ENCODE measurements at places on chromosomes 2 and 18.

- DNase-seq: no peak
Measured at GRCh38 chr18:37527395-37527794, 38.2 kb downstream of the CELF4 start.

- DNase-seq: no peak
Measured at GRCh38 chr2:9108210-9108967, 98.2 kb upstream of the ASAP2 start.

DNA sequence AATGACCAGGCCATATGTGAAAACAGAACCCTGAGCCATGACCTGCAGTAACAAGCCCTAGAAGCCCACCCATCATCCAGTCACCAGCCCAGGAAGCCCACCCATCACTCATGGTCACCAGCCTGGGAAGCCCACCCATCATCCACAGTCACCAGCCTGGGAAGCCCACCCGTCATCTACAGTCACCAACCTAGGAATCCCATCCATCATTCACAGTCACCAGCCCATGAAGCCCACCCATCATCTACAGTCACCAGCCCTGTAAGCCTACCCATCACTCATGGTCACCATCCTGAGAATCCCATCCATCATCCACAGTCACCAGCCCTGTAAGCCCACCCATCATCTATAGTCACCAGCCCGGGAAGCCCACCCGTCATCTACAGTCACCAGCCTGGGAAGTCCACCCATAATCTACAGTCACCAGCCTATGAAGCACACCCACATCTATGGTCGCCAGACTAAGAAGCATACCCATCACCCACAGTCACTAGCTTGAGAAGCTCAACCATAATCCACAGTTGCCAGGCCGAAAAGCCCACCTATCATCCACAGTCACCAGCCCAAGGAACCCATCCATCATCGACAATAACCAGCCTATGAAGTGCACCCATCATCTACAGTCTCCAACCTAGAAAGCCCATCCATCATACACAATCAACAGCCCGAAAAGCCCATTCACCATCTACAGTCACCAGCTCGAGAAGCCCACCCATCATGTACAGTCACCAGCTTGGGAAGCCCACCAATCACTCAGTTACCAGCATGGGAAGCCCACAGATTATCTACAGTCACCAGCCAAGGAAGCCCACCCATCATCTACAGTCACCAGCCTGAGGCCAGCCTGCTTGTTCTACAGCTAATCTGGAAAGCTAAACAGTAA is 91.9 kb downstream of the TWIST2 start:
- DNase-seq: no peak

GRCh38 chr2:159187106-159187505 is 99.4 kb downstream of the WDSUB1 start:
- no peak for DNase-seq

DNA sequence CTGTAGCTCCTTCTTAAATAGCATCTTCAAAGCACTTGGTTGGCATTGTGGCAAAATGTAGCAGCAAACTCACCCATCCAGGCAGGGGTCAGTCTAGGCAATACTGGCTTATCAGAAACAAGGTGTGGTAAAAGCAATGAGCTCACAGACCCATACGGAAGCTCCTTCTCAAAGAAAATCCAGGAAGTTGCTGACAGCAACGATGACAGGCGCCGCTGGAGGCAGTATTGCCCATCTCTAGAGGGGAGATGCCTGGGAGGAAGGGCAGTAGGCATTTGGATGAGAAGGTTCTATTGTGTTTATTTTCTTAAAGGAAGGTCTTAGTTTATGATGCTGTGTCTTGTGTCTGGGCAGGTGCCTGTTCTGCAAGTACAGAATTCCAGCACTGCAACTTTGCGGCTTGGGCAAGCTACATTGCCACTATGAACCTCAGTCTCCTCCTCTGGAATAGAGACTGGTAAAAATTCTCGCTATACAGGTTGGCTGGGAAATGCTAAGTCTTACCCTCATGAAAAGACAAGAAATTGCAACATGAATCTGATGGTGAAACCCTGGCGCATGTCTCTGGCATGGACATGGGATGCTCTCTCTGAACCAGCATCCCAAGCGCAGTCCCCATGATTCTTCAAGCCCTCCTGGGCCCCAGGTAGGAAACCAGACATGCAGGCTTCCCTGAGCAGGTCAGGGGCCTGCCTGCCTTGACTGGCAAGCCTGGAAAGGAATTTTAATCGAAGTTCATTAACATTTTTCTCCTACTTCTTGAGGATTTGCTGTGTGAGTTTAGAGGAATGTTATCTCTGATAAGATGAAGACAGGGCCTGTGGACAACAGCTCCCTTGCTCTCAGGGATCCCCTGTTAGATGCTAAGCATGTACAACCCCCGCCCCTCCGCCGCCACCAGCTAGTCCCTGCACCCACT is 156.0 kb downstream of the TFCP2L1 start:
- no peak for DNase-seq

DNA sequence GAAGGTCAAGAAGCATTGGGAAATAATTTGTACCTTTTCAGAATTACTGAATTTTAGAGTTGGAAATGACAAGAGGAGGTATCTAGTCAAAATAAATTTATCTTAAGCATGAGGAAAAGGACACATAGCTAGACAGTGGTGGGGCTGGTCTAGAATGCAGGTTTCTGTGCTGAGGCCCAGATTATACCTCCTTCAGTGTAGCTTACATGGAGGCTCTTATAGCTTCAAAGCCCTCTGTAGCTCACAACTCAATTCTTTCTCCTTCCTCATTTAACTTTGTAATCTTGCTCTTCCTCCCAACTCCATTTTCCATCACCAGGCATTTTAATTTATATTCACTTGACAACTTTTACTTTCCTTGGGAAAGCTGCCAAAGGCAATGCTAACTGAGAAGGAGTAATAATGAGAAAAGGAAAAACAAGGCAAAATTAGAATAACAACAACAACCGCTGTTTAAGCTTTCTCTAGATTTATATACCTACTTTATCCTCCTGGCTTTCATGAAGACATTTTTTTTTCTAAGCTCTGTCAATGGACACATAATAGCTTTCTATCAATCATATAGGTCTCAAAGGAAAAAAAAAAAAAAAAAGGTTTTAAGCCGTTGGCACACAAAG is 58.5 kb downstream of the CLHC1 start:
- DNase-seq: no peak

DNA sequence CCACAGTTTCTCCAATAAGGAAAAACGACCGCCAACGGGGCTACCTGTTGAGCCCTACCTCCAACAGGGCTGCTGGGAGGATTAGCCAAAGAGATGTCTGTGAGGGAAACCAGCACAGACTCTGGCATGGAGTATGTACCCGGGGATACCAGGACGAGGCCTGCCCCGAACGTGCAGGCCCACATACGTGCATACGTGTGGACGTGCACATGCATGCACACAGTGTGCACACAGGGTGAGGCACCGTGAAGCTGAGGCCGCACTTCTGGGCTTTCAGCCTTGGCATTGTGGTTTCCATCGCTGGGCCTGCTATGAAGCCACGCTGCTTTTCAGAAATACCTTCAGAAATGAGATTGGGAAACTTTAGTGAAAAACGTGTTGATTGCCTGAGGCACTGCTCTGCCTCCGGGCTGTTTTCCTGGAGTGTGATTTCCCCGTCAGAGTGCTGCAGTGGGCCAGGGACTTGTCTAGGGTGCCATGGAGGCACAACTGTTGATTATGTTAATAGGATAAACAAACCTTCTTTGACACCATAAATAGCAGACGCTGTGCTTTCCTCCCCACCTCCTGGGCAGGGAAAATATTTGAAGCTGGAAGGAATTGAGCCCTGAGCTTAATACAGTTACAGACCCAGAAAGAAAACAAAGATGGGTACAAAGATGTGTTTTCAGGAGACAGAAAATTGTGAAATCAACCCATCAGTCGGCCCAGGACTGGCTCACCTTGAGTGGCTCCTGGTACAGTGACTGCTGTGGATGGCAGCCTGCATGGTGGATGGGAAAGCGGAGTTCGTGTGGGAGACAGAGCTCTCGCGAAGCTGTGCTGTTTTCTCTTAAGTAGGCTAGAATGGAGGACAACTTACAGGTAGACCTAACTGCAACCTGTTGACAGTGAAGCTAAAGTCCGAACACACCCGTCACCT is 182.3 kb downstream of the FAM210A start:
- DNase-seq: no peak

GRCh38 chr2:89850481-89850880 is 1159.0 kb downstream of the RPIA start:
- DNase-seq: no peak

DNA sequence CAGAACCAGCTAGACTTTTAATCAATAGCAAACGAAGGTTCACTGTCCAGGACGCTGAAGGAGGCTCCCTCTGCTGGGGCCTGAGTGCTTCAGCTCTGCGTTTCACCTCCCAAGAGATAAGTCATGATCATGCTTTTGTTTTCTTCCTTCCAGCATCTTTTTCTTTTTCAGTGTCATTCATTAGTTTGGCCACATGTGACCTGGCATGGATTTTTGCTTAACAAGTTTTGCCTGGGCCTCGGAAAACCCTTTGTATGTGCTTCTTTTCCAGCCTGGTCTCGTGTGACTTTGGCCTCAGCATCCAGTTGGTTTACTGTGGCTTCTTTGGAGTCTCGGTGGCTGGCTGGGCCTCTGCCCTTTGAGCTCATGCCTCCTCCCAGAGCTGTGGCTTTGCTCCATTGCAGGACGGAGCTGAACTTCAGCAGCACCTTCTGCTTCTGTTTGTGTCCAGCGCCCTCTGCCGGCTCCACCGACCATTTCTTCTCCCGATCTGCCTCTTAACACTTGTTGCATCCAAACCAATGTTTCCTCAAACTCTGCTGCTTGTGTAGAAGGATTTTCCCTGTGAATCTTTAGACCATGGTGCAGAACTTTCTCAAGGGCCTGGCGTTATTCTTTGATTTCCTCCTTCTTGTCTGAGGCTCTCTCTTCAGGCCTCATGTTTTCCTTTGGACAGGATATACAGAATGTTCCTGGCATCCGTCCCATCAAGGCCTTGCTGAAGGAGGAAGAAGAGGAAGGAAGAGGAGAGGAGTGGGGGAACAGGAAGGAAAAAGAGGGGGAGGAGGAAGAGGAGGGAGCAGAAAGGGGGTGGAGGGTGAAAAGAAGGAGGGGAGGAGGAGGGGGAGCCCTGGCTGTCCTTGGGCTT is 23.6 kb upstream of the HES6 start:
- peak; percentile 35 for DNase-seq

GRCh38 chr2:7595206-7595605 is 678.0 kb downstream of the RNF144A start:
- no peak for DNase-seq

DNA sequence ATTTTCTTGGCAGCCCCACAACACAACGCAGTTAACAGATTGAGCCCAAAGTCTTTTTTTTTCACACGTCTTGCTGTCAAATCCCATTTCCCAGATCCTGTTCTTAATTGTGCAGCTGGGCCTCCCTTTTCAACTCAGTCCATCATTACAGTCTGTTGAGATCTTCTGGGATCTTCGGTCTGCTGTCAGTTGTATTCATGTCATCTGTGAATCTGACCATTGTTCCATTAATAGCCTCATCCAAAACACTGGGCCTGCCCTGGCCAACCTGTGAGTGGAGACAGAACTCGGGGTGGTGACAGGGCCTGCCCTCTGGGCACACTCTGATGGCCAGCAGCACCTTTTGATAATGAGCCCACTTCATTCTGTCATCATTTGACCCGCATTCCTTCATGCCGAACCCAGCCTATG is 39.7 kb upstream of the SEMA4C start:
- DNase-seq: no peak

DNA sequence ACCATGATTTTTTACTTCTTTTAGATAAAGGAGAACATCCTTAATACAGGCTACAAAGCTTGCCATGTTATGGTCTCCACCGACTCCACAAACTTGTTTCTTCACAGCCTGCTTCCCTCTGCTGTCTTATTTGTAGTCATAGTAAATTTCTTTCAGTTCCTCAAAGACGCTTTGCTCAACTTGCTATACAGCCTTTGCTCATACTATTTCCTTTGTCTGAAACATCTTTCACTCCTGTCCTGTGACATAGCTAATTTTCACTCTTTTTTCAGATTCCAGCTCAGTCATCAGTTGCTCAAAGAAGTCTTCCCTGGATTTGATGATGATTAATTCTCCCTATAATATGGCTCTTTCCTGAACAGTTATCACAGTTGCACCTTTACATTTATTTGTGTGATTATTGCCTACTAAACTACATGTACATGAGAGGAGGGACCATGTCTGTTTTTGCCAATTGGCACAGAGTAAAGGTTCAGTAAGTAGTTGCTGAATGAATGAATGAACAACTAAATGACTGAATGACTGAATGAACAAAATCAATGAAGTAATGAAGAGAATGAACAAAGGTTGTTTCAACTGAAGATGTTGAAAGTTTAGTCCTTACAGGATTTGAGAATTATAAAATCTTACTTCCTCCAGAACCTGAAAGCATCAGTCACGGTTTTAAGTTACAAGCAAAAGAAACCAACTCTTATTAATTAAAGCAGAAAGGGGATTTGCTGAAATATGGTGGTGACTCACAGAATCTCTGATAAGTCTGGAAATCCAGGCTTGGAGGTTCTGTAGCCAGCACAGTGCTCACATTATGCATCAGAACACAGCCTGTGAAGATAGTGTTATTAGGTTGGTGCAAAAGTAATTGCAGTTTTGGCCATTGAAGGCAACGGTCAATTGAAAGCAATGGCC is 186.4 kb upstream of the FAM98A start:
- no peak for DNase-seq

- peak; percentile 69 for DNase-seq
Measured at GRCh38 chr2:216004697-216005283, 8.6 kb downstream of the MREG start.

- DNase-seq: no peak
Measured at GRCh38 chr18:53796040-53796729, 428.3 kb downstream of the MBD2 start.

DNA sequence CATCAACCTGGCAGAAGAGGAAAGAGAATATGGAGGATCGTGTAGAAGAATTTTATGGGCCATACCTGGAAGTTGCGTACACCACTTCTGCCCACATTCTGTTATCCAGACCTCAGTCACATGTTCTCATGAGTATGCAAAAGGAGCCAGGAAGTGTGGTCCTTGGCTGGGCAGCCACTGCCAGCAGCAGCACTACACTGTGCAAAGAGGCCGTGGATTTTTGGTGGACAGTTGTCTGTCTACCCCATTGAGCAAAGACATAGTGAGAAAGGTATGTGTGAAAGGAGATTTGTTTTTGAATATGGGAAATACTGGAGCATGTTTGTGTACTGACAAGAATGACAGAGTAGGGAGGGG is 68.1 kb downstream of the SDC1 start:
- no peak for DNase-seq

DNA sequence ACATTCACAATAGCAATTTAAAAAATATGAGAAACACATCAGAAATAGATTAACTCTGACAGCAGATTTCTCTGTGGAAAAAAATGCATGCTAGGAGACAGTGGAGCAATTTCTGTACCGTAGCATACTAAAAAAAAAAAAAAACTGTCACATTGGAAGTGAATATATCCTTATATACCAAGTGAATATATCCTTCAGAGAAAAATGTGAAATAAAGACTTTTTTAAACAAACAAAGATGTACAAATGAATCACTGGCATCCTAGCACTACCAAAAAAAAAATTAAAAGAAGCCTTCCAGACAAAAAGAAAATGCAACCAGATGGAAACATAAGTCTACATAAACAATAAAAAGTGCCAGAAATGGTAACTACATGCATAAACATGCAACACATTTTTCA is 169.4 kb downstream of the NBAS start:
- DNase-seq: no peak

Data from stimulated activated naive B cell treated with anti-CD40 and anti-IgM and Interleukin-4, amounts not matched to agents 10 μg/mL and 1 μg/mL and 100 μg/mL, for 72 hours (primary cell).